ENCODE measurements at places on chromosomes 5 and 9. TPM values are rescaled to one million over a fixed set of nuclear protein-coding genes. Genes with fewer than 3 reads are reported as not detected.

DNA sequence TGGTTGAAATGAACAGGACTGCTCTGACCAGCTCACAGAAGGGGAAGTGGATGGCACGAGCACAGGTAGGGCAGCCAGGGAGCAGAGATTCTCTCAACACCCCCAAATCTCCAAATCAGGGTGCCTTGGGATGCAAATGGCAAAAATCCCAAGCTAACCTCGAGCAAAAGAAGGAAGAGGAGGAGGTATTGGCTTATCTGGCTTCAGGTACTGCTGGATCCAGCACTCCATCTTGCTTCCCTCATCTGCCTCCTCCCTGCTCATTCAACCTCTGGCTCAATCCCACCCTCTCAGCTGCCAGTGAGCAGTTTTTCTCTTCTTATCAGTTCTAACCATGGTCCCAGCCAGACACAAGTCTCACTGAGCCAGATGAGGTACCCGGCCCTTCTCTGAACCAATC is 41.6 kb upstream of the GGTA1 start:
- DNase-seq: no peak

- DNase-seq: no peak
These were observed 41.5 kb upstream of the GDNF start for GRCh38 chr5:37881359-37881758.

DNA sequence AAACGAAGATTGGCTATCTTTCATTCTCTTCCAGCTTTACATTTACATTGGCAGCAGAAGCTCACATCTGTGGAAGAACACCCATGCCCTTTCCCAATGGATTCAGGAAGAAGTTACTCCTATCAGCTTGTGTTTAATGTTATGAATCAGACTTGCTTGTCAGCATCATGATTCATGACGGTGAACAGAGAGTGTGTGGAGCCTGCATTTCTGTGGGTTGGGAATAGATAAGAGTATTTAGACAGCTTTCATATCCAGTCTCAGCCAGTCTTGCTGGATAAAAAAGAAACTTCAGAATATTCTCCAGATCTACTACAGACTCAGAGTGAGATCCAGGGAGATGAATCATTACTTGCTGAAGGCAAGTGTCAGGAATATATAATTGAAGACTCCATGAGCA is 812.9 kb upstream of the ZNF608 start:
- no peak for DNase-seq

DNA sequence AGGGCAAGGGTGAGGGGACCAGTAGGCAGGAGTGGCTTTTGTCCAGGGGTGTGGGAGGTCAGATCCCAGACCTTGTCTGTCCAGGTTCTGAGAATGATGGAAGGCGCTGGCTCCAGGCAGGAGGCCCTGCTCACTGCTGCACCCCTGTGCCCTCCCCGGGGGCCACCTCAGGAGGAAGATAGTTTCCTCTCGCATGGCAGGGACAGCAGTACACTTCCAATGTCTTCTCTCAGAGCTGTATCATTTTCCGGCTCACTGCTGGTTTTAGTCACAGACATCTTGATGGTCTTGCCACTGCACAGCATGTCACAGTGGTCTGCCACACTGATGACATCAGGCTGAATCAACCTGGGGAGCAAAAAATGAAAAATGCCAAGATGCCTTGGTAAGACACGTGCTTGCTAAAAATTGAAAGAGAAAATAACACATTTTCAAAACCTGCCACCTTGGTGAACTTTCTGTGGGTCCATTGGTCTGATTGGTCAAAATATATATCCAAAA is 3.3 kb upstream of the SLC6A3 start:
- DNase-seq: no peak

DNA sequence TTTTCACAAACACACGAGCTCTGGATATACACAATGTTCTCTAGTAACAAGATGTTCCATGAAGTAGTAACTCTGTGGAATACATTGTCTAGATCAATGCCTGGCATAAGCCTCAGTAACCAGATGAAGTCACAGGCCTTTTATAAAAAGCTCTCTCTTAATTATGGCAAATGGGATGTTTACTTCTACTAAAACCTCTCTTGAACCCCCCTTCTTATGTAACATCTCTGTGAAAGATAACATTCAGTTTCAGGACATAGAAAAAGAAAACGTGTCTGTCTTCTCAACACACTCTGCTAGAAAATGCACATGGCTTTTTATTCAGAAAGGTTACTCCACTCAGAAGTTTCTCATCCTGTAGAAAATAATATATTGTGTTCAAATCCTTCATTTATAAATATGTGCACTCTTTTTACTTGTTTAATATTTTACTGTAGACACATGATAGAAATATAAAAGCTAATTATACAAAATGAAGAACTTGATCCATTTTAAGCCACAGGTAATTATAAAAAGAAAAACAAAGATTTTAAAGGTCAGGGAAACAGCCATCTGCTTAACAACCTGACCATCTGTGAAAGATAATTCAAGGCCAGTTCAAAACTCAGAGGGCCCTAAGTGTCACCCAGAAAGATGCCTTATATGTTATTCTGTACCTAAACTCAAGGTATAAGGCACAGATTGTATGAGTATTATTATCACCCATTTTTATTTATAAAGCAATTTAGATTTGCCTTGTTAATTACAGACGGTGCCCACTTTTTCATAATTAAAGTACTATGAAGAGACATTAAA is 812.0 kb downstream of the CDH18 start:
- no peak for DNase-seq

GRCh38 chr9:126499005-126499910 is 114.5 kb upstream of the LMX1B start:
- DNase-seq: peak; percentile 54

DNA sequence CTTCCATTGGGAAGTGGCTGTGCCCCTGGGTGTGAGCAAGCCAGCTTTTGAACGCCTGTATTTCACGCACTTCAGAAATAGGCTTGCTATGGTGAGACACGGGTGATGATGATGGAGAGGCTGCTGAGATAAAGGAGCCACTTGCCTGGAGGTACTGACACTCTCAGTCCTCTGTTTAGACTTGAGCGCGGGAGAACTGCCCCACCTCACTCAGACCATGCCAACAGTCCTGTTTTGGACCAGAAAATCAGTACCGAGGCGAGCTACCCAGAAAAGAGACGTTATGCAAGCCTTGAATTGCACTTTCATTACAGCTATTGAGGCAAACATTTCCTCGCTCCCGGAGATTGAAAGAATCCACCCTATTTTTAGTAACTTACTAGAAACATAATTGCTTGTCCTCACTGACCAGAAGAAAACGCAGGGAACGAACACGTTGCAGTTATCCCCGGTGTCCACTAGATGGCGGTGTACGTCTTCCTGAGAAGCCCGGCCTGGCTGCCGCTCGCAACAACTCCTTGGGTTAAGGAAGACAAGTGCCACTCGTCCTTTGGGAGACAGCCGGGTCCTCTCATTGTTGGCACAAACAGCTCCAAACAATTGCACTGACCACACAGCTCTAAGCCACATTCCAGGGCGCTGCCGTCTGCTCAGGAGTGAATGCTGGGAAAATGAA is 142.4 kb downstream of the PSAT1 start:
- peak; percentile 86 for DNase-seq

- no peak for DNase-seq
These were observed 78.2 kb upstream of the RXRA start for GRCh38 chr9:134247918-134248631.

- DNase-seq: peak; percentile 77
These were observed 280.4 kb downstream of the MEF2C start for GRCh38 chr5:88602584-88602983.

Gene SLC34A3
- 0.13 TPM for total RNA-seq

Gene RGS7BP
- total RNA-seq: 1.7 TPM

Gene LRRC19
- total RNA-seq: not detected

Gene SMIM33
- total RNA-seq: not detected

Gene MSX2
- 0.73 TPM for total RNA-seq

Measured in WTC11 (cell line).